ENCODE measurements at places on chromosomes 16 and 17. TPM values are rescaled to one million over a fixed set of nuclear protein-coding genes. Genes with fewer than 3 reads are reported as not detected.

The FOXN1 gene
- not detected for total RNA-seq

The PIRT gene
- total RNA-seq, result not detected

The P2RX1 gene
- total RNA-seq, result not detected

The ADAMTS18 gene
- 5.5 TPM for total RNA-seq

The ABCC12 gene
- not detected for total RNA-seq

The TMED6 gene
- 0.13 TPM for total RNA-seq

The PYY gene
- not detected for total RNA-seq

The CETP gene
- 0.33 TPM for total RNA-seq

The SNAI3 gene
- total RNA-seq, result 0.33 TPM

The CSHL1 gene
- total RNA-seq, result not detected

The RNF43 gene
- total RNA-seq, result 0.13 TPM

The SYCE1L gene
- total RNA-seq, result 2.8 TPM

The CLEC18B gene
- total RNA-seq, result 0.04 TPM

The SULT1A4 gene
- total RNA-seq, result 8.2 TPM

The RGS9 gene
- total RNA-seq, result 1.1 TPM

The TNK1 gene
- total RNA-seq, result 0.26 TPM

The MT1E gene
- total RNA-seq, result 284 TPM

The DNAI2 gene
- total RNA-seq, result not detected

The CAVIN1 gene
- 817 TPM for total RNA-seq

The ENPP7 gene
- not detected for total RNA-seq

The CARD14 gene
- total RNA-seq, result not detected

The HSD11B2 gene
- not detected for total RNA-seq

The MT1F gene
- total RNA-seq, result 2.4 TPM

The CD300LB gene
- not detected for total RNA-seq

The SGCA gene
- not detected for total RNA-seq

The NLE1 gene
- 23.5 TPM for total RNA-seq

The LRRC37A gene
- total RNA-seq, result 2.5 TPM

The GOSR2 gene
- total RNA-seq, result 57.5 TPM

The GPR142 gene
- total RNA-seq, result not detected

The NEURL4 gene
- 14.4 TPM for total RNA-seq
